Amniotic stem cell (primary cell): ENCODE measurements at places on chromosomes 3 and 15.

DNA sequence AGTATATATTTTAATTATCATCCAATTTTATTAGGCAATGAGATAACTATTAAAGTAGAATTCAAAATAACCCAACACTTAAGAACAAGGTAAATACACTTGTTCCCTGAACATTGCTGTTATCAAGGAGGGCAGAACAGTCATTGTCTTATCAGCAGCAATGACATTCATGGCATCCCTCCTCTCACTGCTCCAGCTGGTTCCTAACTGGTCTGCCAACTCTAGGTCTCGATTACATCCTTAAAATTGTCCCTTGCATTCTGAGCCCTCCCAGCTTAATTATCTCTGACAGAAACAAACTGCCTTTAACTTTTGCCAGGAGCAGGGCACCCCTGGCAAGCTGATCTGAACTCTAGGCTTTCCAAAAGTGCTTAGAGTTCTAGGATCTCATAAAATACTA is 14.0 kb upstream of the DYNC1LI1 start:
- DNase-seq, result no peak

GRCh38 chr3:183324083-183324482 is 71.0 kb downstream of the B3GNT5 start:
- DNase-seq, result no peak

DNA sequence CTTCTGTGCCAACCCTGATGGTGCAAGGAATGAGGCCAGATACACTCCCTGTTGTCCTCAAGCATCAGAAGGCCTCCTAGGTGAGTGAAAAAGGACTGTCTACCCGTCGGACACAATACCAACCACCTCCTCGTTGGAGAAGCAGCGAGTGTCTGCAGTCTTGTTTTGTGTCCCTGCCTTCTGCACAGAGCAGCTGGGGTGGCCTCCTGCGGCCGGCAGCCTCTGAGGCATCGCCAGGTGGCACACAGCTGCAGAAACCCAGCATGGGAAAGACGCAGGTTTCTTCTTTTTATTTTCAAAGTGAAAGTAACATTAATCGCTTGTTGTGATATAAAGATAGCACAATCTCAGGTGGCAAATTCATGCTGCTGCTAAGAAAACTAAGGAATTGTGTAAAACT is 509.9 kb downstream of the OCA2 start:
- no peak for DNase-seq

- no peak for DNase-seq
These were observed 37.7 kb downstream of the MCCC1 start for GRCh38 chr3:183061391-183062172.

- DNase-seq, result no peak
These were observed 2.3 kb upstream of the CCR3 start for GRCh38 chr3:46239952-46240351.

DNA sequence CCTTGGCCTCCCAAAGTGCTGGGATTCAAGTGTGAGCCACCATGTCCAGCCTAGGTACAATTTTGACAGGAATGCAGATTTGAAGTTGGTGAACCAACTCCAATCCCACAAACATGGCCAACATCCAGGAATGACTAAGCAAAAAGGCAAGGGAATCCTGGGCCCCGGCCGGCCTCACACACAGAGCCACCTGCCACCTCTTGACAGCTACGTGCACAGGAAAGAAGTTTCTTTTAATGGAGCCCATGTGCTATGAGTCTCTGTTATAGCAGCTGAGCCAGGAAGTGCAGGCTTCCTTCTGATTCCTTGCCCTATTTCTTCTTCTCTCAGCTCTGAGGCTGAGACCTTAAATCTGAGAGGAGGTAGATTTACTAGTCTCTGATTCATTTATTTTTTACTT is 8.8 kb downstream of the TMEM40 start:
- no peak for DNase-seq

GRCh38 chr3:155664925-155665695 is 79.8 kb downstream of the PLCH1 start:
- no peak for DNase-seq

- DNase-seq, result no peak
These were observed 26.3 kb downstream of the NGRN start for GRCh38 chr15:90291679-90292356.

- DNase-seq, result no peak
These were observed 48.3 kb downstream of the PRTG start for GRCh38 chr15:55694652-55695150.

DNA sequence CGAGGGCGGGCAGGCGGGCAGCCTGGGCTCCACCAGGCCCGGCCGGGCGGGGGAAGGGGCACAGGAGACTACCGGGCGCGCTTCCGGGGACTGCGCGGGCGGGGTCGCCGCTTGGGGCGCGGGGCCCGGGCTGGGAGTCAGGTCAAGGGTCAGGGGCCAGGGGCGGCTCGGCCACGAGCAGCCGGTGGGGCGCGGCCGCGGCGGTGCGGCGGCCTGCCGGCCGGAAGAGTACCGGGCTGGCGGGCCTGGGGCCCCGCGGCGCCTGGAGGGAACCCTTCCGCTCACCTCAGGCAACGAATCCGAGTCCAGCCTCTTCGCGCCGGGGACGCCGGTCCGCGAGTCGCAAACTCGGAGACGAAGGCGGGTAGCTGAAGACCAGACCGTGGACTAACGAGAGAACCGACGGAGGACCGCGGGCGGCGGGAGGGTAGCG is 225 bp downstream of the RHOA start:
- no peak for DNase-seq

DNA sequence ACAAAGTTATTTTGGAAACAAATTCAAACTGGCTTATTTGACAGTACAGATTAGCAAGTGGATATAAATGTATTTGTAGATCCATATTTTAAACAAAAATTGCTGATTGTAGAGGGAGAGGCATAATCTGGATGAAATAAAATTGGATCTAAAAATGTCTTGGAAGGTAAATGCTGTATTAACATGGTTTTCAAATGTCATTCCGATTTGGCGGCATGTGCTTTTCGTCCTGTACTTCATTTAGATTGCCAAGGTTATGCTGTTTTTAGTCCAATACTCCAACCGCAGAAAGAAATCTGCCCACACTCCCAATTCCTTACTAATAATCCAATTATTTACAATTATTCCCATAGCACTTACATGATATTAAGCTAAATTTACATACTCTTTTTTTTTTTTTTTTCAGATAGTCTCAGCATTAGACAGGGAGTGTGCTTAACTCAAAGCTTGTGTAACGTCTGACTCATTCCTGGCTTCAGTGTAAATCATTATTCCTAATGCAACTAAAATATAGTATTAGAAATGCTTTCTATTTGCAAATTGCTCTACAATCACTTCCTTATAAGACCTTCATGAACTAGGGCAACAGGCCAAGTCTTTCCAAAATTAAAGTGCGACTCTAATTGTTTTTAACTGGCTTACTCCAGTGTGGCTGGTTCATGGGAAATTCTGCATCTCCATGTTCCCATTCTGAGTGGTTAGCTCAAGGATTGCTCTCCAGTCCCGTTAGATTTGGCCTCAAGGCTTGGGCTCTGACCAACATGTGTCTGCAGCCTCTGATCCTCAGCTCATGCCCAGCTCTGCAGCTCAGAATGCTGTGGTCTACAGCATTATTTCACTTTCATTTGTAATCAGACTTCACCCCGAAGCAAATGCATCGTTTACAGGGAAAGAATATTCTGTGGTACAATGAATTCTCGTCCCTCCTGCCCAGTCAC is 103.9 kb downstream of the FBN1 start:
- DNase-seq, result peak; percentile 64
